SW 1271 (cell line): ENCODE measurements at places on chromosomes 11 and 22.

DNA sequence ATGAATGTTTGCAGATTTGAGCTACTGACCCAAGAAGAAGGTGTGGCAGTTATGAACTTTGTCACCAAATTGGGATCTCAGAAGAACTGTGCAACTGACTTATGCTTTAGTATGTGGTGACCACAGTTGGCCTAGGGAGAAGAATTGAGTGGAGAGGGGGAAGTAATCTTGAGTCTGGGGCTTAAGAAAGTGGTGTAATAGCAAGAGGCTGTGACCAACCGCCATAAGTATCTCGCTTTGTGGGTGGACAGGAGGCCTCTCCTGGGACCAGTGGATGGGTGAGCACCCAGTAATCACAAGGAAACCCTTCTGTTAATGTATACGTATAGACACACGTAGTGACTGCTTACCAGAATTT, 12.7 kb upstream of the IL10RA start:
- DNase-seq, result no peak

DNA sequence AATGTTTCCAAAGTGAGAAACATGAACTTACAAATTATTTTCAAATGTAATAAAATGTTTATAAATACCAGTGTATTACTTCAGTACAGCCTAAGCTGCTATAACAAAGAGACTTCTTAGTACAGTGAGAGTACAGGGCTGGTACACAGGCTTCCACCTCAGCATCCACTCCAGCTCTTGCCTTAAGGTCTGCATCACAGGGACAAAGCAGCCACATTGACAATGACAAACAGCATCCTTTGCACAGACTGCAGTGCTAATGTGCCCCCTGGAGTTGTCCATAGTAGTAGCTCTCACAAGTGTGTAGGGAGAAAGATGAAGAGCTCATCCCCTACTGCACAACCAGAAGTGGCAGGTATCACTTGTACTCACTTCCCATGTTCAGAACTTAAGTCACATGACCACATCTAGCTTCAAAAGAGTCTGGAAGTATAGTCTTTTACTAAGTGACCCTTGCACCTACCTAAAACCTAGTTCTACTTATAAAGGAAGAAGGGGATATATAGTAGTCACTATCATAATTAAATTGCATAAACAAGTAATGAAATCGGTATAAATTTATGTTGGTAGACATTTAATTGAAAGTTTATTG, 10.7 kb upstream of the LIPT2 start:
- DNase-seq, result no peak

DNA sequence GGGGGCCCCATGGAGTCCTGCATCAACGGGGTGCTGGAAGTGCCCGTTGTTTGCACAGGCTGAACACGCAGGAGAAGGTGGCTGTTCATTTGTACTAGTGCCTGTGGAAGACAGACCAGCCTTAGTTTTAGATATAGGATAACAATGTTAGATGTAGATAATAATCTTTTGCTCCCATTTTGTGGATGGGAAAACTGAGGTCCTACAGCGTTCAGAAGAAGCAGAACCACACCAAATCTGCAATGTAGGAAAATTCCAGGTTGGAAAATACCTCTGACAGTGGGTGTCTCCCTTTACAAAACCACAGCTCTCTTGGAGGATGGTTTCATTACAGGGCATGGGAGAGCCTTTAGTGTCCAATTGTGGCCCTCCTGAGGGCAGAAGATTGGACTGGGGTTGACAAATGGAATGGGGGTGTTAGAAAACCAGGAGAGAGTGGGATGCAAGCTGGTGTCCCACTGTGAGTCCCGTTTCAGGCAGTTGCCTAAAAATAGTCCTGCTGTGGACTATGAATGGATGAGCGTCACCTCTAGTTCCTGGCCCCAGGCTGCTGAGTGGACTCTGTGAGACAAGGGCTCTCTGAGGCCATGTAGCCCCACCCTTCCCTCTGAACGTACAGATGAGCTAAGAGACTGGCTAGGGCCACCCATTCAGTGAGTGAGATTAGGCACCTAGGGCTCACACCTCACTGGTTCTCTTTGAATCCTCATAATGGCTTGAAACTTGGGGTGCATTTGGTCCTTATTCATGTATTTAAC, 508.8 kb downstream of the MN1 start:
- DNase-seq, result no peak

DNA sequence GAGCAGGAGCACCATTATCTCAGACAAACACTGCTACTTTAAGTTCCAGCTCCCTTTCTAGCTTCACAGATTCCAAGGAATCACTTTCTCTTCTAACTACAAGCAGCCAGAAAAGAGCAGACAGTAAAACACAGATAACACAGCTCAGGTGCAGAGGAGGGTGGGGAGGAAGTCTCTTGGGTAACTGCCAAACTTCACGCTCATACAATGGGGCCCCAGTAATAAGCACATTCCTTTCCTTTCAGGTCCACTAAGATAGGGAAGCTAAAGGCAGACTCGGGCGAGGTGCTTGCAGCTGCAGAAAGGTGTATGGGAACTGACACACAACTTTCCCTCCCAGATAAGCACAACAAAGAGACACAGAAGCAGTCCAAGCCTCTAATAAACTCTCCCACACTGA, 69.2 kb upstream of the OR9G4 start:
- no peak for DNase-seq

- DNase-seq, result no peak
Observed at GRCh38 chr22:36739185-36739584, 35.6 kb upstream of the CACNG2 start.

DNA sequence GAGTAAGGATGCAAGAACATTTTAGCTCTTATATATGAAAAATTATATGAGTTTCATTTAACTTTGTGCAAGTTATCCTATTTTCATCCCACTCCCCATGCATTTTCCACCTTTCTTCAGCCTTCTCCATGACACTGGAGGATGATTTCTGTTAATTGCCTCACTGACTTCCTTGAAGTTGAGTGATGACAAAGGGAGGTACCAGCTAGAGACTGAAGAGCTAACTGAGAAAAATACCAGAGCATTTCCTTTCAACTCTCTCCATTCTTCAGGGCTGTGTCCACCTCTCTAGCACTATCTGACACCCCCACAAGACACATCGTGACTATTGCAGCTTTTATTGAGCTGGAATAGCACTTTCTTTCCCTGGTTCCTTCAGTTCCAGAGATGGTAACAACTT, 711.6 kb upstream of the LRRC4C start:
- no peak for DNase-seq

DNA sequence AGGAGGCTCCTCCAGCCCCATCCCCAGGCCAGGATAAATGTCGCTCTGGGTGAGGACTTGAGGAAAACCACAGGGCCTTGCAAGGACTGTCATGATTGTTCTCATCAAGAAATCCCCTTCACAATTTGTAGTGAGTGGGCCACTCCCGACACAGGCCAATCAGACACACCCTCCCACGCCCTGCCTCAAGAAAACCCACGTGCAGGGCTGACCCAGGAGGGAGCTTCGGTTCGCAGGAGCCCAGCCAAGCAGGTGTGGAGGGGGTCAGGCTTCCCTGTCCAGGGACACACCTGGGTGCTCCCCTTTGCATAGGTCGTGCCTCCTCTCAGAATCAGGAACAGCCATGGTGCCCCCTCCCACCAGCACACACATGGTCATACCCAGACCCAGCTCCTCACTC, 43.2 kb downstream of the SHANK2 start:
- DNase-seq, result no peak

DNA sequence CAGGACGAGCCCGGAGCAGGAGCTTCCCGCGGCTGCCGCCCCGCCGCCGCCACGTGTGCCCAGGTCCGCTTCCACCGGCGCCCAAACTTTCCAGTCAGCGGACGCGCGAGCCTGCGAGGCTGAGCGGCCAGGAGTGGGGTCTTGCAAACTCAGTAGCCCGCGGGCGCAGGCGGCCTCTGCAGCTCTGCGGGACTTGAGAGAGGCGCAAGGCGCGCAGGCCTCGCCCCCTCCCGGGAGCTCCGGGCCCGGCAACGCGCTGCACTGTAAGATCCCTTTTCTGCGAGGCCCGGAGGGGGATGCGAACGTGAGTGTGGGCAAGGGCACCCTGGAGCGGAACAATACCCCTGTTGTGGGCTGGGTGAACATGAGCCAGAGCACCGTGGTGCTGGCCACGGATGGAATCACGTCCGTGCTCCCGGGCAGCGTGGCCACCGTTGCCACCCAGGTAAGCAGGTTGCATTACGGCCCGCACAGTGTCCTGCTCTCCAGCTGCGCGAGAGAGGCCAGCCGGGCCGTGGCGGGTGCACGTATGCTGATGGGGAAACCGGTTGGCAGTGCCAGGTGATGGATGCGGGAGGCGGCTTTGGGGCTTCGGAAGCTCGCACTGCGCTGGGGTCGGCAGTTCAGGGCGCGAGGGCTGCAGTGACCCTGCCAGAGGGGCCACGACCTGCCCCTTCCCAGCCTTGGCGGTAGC, 2.0 kb downstream of the SLC6A5 start:
- DNase-seq, result no peak

- DNase-seq, result no peak
Observed at GRCh38 chr11:4589017-4589416, 4.8 kb upstream of the OR52I1 start.

DNA sequence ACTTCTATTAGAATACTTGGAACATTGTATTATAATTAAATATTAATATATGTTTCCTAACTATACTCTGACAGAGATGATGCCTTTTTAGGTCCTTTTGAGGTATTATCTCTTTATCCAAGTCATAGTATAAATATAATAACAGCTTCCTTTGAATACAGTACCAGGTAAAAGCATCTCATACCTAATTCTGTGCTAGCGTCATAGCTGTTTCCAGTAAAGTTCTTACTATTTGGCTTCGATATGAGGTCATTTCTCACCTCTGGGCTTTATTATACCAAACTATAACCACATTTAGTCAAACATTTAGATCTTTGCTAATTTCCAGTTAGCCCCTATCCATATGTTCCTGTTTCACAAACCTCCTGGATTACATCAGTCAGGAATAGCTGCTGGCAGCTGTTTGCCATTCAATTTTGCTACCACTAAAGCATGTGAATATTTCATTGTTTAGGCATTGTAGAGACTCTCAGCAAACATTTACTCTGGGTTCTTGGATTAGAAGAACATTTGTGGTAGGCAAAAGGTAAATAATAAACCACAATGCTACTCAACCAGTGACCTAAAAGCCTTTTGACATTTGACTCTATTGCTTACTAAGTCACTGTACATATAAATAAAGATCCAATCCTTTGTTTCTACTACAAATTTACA, 255.1 kb downstream of the TTC28 start:
- no peak for DNase-seq

DNA sequence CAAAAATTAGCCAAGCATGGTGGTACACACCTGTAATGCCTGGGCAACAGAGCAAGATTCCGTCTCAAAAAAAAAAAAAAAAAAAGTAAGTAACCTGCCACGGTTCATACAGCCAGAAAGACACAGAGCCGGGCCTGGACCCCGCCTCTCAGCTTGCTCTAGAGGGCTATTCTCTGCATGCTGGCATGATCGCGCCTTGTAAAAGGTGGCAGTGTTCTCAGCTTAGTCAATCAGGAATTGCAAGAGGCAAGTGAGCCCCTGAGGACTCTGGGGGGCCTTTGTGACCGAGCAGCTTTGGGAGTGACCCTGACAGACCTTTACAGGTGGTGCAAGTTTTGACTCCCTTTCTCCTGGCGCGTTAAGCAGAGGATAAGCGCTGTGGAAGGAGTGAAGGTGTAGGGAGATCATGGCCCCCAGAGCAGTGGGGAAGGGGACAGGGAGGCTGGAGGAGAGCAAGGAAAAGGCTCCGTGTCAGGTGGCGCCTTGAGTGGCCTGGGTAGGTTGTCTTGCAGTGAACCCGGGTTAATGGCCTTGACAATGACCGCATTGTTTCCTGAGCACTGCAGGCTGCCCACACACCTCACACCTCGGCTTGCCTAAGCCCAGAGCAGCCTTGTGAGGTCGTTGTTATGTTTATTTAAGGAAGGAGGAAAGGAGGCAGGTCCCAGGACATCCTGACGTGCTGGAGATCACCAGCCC, 48.9 kb downstream of the CDPF1 start:
- DNase-seq, result no peak

DNA sequence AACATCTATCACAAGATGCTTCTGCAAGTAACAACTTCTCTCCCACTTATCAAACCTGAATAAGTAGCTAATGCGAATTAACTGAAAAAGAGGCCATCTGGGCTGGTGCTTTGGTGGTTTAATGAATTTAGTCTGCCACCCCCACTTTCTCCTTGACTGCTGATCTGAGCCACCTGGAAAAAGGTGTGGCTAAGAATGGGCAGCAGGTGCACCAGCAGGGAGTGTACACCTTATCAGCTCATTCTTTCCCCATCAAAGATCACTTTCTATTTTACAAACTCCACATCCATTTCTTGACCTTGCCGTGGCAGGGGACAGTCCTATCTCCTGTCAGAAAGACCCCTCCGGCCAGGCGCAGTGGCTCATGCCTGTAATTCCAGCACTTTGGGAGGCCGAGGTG, 6.5 kb downstream of the RFPL3 start:
- no peak for DNase-seq

GRCh38 chr11:67073908-67074307, 17.3 kb downstream of the RHOD start:
- no peak for DNase-seq

DNA sequence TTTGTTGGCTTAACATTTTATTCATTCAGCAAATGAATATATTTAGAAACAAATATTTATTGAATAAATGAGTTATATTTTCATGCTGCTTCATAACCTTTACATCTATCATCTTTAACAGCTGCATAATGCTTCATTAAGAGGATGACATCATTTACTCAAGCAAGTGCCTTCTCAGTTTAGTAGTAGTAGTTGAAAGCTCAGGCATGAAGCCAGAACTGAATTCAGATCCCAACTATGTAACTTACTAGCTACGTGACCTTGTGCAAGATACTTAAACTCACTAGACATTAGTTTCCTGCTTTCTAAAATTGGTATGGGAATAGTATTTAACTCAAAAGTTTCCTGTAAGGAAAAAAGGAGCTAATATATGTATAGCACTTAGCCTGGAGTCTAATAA, 90.3 kb downstream of the TMPRSS5 start:
- no peak for DNase-seq

- no peak for DNase-seq
Observed at GRCh38 chr11:12938590-12939247, 70.4 kb upstream of the RASSF10 start.

GRCh38 chr11:117903505-117904382, 25.5 kb downstream of the TMPRSS13 start:
- no peak for DNase-seq

GRCh38 chr11:78251083-78251775, 62.5 kb downstream of the USP35 start:
- no peak for DNase-seq

GRCh38 chr11:47161890-47162289, 14.8 kb downstream of the ARFGAP2 start:
- no peak for DNase-seq

DNA sequence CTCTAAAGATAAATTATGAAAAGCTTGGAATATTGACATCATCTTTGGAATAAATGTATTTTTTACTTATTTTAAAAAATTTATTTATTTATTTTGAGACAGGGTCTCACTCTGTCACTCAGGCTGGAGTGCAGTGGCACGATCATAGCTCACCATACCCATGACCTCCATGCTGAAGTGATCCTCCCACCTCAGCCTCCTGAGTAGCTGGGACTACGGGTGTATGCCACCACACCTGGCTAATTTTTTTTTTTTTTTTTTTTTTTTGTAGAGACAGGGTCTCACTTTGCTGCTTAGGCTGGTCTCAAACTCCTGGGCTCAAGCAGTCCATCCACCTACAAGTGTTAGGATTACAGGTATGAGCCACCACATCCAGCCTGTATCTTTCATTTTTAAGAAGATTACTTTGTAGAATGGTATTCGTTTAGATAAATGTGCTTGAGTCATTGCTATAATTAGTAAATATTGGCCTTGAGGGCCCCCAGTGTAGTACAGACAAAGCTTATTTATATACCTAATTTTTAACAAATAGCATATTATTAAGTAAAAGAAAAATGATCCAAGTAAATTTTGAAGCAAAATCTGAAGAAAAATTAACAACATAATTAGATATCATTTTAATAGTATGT, 8.5 kb downstream of the SWAP70 start:
- DNase-seq, result no peak

- DNase-seq, result no peak
Observed at GRCh38 chr22:17381192-17381913, 12.1 kb downstream of the CECR2 start.
